ENCODE measurements at places on chromosomes 1 and 21. TPM values are rescaled to one million over a fixed set of nuclear protein-coding genes. Genes with fewer than 3 reads are reported as not detected.

The VHLL gene
- total RNA-seq, result not detected

The DYNLT4 gene
- not detected for total RNA-seq

The NKAIN1 gene
- 1.4 TPM for total RNA-seq

The MMP23B gene
- total RNA-seq, result not detected

Data from gastrocnemius medialis (tissue), 4 donors.